Psoas muscle (tissue), 8 donors: ENCODE measurements at places on chromosomes 4 and X. TPM values are rescaled to one million over a fixed set of nuclear protein-coding genes. Genes with fewer than 3 reads are reported as not detected.
A peak's percentile ranks its signal among the peaks of the same experiment; 100 is the strongest.

GRCh38 chr4:98778206-98778605 is 119.8 kb upstream of the TSPAN5 start:
- H3K27ac ChIP-seq, result no peak overlapping the region
- H3K36me3 ChIP-seq, result no peaks in the 10 kb centered on the region

DNA sequence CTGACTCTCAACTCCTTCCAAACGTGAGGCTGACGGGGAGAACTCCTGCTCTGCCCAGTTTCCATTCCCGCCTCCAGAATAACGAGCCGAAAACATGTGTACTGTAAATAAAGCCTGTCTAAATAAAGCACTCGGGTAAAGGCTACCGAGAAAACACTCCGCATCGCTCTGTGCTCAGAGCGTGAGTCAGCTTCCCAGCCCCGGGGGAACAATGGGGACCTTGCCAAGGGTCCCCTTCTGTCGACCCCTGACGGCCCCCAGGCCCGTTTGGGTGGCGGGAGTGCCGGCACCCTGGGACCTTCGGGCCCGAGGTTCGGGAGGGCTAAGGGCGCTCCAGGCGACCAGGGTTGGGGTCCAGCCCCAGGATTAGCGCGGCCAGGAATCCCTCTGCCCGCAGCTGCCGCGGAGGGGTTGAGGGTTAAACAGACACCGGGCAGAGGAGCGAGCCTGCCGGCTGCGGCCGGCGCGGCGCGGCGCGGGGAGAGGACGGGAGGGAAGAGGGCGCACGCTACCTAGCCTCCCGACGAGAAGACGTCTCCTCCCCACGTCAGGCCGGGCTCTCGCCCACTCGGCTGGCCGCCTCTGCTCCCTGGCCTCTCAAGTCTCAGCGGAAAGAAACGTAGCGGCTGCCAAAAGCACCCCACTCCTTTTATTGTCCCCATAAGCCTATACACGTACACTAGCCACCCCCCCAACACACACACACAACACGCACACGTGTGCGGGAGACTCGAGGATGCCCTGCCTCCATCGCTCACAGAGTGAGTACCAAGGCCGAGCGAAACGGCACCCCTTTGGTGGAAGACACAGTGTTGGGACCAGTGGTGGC is 85.5 kb downstream of the BCOR start:
- peak overlapping the region; percentile 72 for H3K4me3 ChIP-seq
- peak overlapping the region; percentile 92 for H3K27ac ChIP-seq
- peak; percentile 41 for DNase-seq
- H3K27me3 ChIP-seq, result peaks cover 82% of the 10 kb centered on the region

TMA16 gene
- total RNA-seq, result 11.4 TPM

CLCN4 gene
- total RNA-seq, result 48.7 TPM

MMAA gene
- total RNA-seq, result 13.3 TPM

DNA sequence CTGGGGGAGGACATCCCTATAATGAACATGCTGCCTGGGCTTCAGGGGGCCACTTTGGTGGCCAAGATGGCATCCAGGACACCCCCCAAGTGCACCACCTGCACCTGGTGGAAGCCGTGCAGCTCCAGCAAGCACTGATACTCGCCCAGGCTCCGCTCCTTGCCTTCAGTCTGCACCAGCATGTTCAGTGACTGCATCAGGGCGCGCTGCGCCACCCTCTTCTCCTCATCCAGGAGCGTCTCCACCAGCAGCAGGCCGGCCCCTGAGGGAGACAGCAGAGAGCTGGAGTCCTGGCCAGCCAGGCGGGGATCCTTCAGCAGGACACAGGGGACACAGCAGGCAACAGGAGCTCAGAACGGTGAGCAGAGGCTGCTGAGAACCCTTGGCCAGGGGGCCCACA is 11.3 kb upstream of the SLC25A6 start:
- H3K27me3 ChIP-seq, result no peaks in the 10 kb centered on the region
- no peak overlapping the region for H3K4me3 ChIP-seq
- no peak overlapping the region for H3K27ac ChIP-seq
- DNase-seq, result peak; percentile 7

RGN gene
- total RNA-seq, result 6.1 TPM
